Stimulated activated CD4-positive, alpha-beta T cell treated with anti-CD3 and anti-CD28 coated beads, Interleukin-1b, Interleukin-23, amount 100 ng/mL, for 48 hours (primary cell): ENCODE measurements at places on chromosomes 2 and 18.

- no peak for DNase-seq
These were observed 591.3 kb downstream of the ZEB2 start for GRCh38 chr2:143928613-143929012.

- no peak for DNase-seq
These were observed 21.1 kb downstream of the UGP2 start for GRCh38 chr2:63862806-63863205.

DNA sequence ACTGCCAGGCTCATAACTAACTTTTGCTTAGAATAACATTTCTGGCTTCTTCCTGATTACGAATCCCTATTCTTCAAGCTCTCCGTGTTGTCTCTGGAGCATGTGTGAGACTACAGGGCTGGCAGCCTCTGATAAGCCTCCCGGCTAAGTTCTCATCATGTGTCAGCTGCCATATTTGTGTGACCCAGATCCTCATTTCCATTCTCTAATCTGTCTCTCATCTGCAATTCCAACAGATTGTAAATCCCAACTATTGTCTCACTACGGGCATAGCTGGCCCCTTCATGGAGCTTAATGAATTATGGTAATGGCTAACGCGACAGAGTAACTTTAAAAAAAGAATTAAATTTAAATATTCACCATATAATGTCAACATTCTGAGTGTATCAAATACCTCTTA, 165.4 kb downstream of the CMPK2 start:
- no peak for DNase-seq

DNA sequence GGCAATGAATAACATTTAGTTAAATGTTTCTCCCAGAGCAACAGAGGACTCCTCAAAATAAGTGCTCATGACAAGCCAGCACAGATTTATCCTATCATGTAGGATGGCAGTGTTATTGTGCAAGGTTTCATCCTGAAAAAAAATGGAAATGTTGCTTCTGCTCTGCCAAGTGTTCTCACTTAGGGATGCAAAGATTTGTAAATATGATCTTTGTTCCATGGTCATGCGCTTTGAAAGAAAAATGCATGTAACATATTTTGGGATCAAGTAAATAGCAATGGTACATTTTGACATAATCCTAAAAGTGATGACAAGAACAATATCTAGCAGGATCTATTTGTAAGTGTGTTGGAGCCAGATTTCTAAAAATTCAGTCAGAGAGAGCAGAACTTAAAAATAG, 229.5 kb upstream of the CCDC150 start:
- DNase-seq = no peak
